Thyroid gland (tissue), 4 donors: ENCODE measurements at places on chromosomes 7 and 10. TPM values are rescaled to one million over a fixed set of nuclear protein-coding genes. Genes with fewer than 3 reads are reported as not detected.

GRCh38 chr7:85454904-85455303 lies 268.0 kb upstream of the SEMA3D start:
- no peaks in the 10 kb centered on the region for H3K27me3 ChIP-seq
- H3K4me3 ChIP-seq = no peak overlapping the region
- no peak for DNase-seq
- no peaks in the 10 kb centered on the region for H3K36me3 ChIP-seq
- no peaks in the 10 kb centered on the region for H3K4me1 ChIP-seq
- no peak overlapping the region for H3K27ac ChIP-seq

The MOGAT3 gene
- total RNA-seq = not detected

The CC2D2B gene
- total RNA-seq = 1.2 TPM

DNA sequence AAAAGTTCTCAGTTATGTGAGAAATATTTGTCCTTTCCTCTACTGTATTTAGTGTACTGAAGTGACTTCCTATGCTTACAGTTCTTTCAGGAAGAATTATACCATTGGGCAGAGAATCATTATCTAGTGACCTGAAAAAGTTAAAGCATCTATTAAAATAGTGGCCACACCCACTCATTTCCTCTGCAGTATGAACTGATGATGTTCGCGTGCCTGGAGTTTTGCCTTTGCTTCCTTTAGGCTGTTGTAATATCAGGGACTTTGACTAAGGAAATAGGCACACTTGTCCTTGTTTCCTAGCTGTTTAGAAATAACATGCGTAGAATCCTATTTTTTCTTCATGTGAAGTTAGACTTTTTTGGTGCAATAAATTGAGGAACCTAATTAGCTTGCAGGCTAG lies 100.7 kb downstream of the ZMYND11 start:
- H3K36me3 ChIP-seq = peaks cover 2% of the 10 kb centered on the region
- no peaks in the 10 kb centered on the region for H3K27me3 ChIP-seq
- H3K4me3 ChIP-seq = no peak overlapping the region
- no peak for DNase-seq
- H3K4me1 ChIP-seq = peaks cover 16% of the 10 kb centered on the region
- H3K27ac ChIP-seq = no peak overlapping the region

DNA sequence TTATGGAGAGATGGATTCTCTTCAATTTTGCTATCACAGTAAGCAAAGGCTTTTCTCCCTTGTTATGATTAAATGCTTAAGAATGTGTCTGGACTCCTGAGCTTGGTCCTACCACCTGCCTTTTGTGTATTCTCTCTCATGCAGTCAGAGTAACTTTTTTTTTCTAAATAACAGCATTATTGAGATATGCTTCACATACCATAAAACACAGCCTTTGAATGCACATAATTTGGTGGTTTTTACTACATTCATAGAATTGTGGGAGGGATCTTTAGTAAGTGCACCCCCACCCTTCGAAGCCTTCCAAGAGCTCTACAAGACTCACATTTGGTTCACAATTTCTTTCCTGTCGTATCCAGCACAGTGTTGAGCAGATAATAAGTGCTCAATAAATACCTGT lies 175.5 kb downstream of the ADAM12 start:
- H3K4me1 ChIP-seq = no peaks in the 10 kb centered on the region
- no peak overlapping the region for H3K27ac ChIP-seq
- DNase-seq = no peak
- no peaks in the 10 kb centered on the region for H3K27me3 ChIP-seq
- H3K36me3 ChIP-seq = no peaks in the 10 kb centered on the region

The BTBD16 gene
- total RNA-seq = not detected

GRCh38 chr10:34113504-34114225 lies 701.4 kb downstream of the PARD3 start:
- H3K4me3 ChIP-seq = no peak overlapping the region
- no peak for DNase-seq
- peaks cover 6% of the 10 kb centered on the region for H3K4me1 ChIP-seq
- H3K27ac ChIP-seq = no peak overlapping the region

DNA sequence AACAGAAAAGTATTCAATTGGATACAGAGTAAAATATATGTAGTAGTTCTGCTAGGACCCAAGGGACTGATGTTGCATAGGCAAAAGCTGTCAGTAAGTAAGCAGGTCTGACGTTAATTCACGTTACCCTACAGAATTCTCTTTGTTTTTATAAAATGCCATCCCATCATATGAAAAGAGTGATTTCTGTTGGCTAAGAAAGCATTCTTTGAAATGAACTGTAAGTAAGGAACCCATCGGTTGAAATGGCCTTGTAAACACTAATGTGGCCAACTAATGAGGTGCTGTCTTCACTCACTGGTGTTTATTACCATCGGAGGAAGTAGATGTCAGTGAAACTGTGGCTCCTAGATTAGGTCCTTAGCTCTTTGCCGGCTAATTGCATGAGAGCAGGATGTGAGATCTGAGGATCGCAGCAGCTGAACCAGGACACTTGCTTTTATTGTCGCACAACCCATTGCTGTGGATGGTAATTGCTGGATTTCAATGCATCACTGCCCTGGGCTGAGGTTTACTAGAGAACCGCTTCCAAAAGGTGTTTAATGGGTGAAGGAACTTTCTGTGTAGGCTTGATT lies 49.5 kb downstream of the UBE3C start:
- H3K36me3 ChIP-seq = peaks cover 21% of the 10 kb centered on the region
- no peak for DNase-seq
- H3K27me3 ChIP-seq = no peaks in the 10 kb centered on the region
- no peak overlapping the region for H3K4me3 ChIP-seq
- no peak overlapping the region for H3K27ac ChIP-seq
